ENCODE measurements at places on chromosomes 6 and 20.

GRCh38 chr20:5090191-5090590, 29.6 kb downstream of the PCNA start:
- no peak for DNase-seq

DNA sequence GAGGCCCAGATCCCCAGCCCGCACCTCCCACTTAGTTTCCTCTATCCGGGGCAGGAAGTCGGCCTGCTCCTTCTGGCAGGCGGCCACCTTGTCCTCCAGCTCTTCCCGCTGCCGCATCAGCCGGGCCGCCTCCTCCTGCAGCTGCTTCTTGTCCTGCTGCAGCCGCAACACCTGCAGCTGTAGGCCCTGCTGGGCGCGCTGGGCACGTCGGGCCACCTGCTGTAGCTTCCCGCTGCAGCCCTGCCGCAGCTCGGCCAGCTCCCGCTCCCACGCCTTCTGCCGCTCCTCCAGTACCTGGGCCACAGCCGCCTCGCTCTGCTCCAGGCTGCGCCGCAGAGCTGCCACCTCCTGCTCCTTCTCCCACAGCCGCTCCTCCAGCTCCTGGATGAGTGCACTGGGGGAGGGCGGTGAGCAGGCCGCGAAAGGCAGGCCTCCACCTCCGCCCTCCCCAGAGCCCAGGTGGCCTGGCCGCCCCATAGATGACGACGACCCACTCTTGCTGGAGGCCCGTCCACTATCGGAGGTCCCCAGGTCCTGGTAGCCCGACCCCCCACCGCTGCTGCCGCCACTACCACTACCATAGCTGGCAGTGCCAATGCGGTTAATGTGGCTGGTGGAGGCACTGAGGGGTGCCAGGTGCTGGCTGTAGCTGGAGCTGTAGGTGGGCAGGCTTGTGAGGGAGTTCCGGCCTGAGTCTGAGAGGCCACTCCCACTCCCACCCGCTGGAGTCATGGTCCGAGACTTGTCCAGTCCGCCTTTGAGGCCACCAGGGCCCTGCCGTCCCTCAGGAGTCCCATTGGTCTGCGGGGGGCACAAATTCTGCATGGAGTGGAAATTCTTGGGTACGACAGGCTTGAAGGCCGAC, 6.0 kb upstream of the FASTKD5 start:
- peak; percentile 91 for DNase-seq

GRCh38 chr6:14265049-14266021, 147.8 kb downstream of the CD83 start:
- DNase-seq: no peak

DNA sequence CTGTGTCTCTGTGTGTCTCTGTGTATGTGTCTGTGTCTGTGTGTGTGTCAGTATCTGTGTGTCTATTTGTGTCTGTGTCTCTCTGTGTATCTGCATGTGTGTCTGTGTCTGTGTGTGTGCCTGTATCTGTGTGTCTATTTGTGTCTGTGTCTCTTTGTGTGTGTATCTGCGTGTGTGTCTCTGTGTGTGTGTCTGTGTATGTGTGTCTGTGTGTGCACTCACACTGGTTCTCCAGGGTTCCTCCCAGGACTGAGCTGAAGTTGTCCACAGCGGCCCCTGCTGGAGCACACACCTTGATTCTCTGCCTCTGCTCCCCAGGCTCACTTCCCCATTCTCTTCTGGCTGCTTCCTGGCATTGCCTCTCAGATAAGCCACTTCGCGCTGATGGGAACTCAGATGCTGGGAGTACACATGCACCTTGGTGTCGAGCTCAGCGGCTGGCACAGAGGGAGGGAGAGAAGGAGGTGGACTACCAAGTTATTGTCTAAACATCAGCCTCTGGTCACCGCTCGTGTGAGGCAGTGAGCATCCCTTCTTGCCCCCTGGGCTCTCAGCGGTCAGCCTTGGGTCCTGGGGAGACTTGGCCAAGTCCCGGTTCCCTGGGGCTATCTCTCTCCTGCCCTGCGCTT, 104.9 kb upstream of the NXT1 start:
- peak; percentile 23 for DNase-seq

DNA sequence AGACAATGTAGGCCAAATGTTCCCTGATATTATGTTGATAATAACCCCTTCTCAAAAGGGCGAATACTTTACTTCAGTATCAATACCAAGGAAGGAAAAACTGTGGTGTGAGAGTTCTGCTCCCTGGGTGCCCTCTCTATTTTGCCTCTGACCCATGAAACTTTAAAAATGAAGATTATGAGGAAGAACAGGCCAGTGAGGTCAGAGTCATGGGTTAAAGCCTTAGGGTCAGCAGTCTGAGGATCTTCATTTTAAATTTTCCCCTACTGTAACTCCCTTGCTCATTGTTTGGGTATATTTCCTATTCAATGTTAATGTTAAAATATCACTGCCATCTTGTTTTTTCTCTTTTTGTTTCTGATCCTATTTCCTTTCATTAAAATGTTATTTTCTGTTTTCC, 47.9 kb downstream of the PRKN start:
- no peak for DNase-seq

GRCh38 chr6:4178737-4179333, 43.5 kb upstream of the ECI2 start:
- no peak for DNase-seq

- no peak for DNase-seq
These were observed 188.1 kb downstream of the UST start for GRCh38 chr6:148934961-148935360.

DNA sequence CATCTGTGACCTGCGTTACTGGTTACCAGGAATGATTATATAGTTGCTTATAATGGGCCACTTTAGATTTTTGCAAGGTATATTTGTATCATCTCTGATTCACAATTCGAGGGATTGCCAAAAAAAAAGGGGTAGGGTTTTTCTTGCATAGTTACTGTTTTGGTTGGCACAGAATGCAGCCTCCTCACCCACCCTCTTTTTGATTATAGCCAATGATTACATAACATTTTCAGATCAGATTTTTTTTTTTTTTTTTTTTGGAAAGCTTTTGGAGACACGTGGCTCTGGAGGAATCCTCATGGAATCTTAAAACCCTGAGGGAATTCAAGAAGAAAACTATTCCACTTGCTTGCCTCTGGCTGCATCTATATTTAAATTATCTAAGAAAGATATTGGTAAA, 53.7 kb downstream of the UST start:
- no peak for DNase-seq

- DNase-seq: no peak
These were observed 27.7 kb downstream of the MDGA1 start for GRCh38 chr6:37669887-37670437.

DNA sequence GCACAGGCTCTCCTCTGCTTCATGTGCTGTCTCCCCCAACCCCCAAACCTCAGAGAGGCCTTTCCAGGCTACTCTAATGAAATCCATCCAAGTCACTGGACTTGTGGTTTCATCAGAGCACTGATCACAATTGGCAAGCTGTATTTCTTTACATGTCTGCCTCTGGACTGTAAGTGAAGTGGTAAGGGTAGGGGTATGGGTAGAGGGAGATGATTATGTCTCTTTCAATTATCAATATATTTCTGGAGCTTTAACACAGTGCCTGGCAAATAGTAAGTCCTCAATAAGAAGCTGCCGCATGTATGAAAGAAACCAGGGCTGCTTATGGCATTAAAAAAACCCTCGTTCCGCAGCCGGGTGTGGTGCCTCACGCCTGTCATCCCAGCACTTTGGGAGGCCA, 5.4 kb downstream of the TRERF1 start:
- no peak for DNase-seq

GRCh38 chr6:8073758-8074157, 9.6 kb upstream of the BLOC1S5 start:
- DNase-seq: no peak

DNA sequence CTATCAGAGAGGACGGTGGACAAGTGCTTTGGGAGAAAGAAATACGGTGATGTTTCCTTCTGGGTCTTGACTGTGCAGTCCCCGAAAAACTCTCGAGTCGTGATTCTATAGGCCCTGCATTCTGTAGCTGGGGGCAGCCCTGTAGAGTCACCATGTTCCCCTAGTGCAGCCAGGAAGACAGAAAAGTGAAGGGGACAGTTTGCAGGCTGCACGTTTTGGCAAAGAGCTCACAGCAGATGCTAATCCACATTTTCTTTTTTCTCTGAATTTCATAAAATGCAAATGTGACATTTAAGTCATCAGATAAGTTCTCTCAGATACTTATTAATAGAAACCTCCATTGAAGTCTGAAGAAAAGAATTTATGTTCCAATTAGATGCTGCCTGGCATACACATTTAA, 19.5 kb downstream of the SPATS1 start:
- DNase-seq: no peak

GRCh38 chr20:33696448-33696847, 10.3 kb upstream of the E2F1 start:
- no peak for DNase-seq

DNA sequence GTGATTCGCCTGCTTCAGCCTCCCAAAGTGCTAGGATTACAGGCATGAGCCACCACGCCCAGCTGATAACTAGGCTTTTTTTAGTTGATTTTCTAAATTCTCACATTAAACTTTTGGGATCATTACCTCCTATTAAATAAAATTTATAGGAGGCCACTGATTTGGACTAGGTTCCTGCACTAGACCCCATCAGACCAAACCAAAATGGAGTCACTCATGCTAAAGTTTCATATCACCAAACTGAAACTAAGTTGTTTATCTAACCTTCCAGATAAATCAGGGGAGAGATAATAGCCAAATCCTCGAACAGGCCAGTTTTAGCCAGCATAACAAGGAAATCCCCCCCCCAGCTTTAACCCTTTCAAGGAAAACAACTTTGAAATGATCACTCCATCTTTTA, 98.4 kb upstream of the SLC22A16 start:
- no peak for DNase-seq

DNA sequence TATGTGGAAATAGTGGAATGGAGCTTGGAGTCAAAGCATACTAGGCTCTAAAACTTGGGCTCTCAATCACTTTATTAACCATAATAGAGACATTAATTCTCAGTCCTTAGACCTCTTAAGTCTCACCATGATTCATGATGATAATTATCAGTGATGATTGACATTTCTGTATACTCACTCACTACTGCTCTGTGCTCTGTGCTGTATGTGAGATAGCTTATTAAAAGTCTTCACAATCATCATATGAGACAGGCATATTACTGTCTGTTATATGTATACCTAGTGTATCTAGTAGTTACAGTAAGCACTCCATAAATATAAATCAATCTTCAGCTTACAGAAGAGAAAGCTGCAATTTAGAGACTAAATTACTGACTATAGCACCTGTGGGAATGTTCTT, 236.0 kb upstream of the JAG1 start:
- DNase-seq: no peak

- DNase-seq: no peak
These were observed 8.7 kb downstream of the ARMC12 start for GRCh38 chr6:35745509-35745908.

- DNase-seq: no peak
These were observed 139.0 kb downstream of the MAP3K4 start for GRCh38 chr6:161130541-161130940.

- DNase-seq: no peak
These were observed 216.0 kb downstream of the GJA1 start for GRCh38 chr6:121651420-121651819.

GRCh38 chr6:160043784-160044183, 74.9 kb downstream of the IGF2R start:
- no peak for DNase-seq

- no peak for DNase-seq
These were observed 187.0 kb downstream of the MTFR2 start for GRCh38 chr6:136063096-136063495.

GRCh38 chr6:5139828-5140771, 55.0 kb downstream of the PPP1R3G start:
- no peak for DNase-seq

GRCh38 chr20:44003609-44004008, 89.0 kb downstream of the TOX2 start:
- no peak for DNase-seq

GRCh38 chr6:1745814-1746213, 136.1 kb downstream of the FOXC1 start:
- no peak for DNase-seq

- DNase-seq: no peak
These were observed at the start of gene PDE10A for GRCh38 chr6:165662749-165663376. Gene PDE10A (minus strand): TSS chr6:165663241. CDS start chr6:165662811, 430 bp downstream.

GRCh38 chr6:116366740-116367275, 3.9 kb upstream of the DSE start:
- no peak for DNase-seq

DNA sequence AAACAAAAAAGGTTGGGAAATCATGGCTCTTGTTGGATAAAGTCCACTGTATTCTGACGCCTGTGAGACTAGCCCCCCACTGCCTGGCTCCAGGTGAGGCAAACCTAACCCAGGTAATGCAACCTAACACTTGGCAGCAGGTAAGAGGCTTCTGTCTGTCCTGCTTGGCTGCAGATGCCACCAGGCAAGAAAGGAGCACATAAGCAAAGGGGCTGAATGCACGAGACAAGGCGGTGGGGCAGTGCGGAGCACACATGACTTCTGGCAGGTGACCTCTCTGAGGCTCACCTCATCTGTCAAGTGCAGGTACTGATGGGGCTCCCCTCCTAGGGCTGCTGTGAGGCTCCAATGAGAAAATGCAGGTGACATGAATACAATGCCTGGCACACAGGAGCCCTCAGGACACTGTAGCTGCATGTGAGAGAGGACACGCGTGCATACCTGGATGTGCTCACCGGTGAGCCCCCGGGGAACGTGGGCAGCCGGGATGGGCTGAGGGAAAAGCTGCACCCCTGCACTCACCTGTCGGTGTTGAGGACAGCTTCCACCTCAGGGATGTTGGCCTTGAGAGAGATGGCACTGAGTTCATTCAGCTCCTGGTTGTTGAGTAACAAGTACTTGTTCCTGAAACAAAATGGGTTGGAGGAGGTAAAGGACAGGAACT, 54.1 kb downstream of the MYH7B start:
- DNase-seq: no peak

DNA sequence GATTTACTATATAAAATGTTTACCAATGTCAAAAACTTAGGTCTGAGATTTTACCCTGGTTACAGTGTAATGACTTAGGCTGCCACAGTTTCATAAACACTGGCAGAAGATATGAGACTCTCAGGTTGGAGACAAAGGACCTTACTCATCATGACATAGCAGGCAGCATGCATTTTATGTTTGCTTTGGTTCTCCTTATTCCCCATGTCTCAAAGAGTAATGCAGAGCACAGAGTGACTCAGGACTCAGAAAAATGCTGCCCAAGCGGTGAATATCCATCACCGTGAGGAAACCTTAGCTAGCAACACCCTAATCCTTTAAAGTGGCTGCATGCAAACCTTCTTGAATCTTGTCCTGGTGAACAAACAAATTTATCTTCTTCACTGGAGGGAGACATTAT, 112.1 kb upstream of the EYS start:
- no peak for DNase-seq

- no peak for DNase-seq
These were observed 76.5 kb downstream of the ZNF217 start for GRCh38 chr20:53517146-53517545.

- no peak for DNase-seq
These were observed 58.0 kb downstream of the SYTL3 start for GRCh38 chr6:158707821-158708195.
